AG09319 (cell line): ENCODE measurements at places on chromosomes 1 and 21.
A peak's percentile ranks its signal among the peaks of the same experiment; 100 is the strongest.

DNA sequence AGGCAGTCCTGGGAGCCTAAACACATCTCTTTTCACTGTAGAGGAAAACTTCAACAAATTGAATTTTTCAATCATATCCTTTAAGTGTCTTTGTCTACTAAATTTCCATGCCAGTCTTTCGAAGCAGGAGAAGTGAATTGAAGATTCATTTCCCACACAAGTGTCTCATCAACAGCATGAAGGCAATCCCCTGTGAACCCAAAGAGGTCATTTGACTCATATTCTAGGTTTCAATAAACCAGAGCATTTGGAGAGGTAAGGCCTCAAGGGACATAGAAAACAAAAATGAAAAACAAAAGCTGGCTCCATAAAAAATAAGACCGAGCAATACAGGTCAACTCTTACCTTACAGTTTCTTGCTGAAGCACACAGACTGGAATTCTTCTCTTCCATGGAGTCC lies 94.1 kb upstream of the ATP1B1 start:
- no peak for DNase-seq

GRCh38 chr1:94014635-94015488 lies 105.6 kb upstream of the GCLM start:
- no peak for DNase-seq

DNA sequence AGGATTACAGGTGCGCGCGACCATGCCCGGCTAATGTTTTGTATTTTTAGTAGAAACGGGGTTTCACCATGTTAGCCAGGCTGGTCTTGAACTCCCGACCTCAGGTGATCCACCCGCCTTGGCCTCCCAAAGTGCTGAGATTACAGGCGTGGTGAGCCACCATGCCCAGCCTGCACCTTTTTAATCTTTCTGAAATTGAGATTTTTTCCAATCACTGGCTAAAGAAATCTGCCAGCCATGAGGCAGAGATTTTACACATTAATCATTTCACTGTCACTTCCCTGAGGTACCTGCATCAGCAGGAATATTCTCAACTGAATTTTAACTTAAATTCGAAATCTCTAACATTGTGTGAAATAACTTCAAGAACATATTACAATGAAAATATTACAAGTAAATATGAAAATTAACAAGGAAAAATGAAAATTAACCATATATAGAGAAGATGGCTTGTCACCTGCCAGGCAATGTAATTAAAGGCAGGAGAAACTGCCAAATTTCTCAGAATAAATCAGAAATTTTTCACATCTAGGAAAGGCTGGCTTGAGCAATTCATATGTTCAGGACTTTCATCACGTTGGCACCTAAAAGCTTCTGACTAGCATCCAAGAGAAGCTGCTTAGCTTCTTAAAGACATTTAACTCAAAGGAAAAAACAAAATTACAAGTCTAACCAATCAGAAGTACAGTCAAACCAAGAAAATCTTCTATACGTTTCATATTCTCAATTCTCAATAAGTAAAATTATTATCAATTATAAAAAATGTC lies 5.9 kb downstream of the ANKRD13C start:
- no peak for DNase-seq

DNA sequence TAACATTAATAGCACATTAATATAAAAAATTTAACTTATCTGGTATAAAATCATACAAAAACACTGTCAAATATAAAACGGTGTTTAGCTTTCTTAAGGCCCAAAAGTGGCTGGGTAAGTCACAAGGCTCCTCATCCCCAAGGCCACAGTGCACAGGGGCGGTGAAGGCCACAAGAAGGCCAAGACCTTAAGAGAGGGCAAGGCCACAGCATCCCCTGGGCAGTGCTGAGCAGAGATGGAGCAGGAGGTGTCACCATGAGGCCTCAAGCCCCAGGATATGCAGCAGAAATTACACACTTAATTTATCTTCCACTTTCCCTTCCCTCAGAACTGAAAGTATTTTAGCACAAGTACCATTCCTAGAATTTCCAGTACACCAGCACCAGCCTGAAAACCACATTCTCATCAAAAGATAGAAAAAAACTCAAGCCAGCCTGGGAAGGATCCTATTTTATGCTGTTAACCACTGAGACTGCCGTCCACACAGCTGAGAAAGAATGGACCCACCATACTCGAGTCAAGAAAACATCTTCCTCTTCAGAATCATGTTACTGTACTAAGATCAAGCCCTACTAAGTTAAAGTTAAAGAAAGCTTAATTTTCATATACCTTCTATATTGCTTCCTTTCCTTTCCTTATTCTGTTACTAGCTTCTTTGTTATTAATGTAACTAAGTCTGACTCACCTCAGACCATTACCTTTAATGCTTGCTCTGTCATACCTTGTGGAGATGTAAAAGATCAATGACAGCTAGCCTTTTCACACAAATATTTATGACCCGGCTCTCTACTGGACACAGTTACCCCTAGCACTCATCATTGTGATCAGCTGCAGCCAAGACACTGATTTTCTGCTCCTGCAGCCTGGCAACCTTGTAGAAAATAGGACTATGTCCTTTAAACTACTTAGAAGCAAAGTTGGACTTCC lies 26.4 kb upstream of the FMO1 start:
- DNase-seq: no peak

GRCh38 chr1:159010391-159010790 lies 684 bp downstream of the IFI16 start:
- DNase-seq: no peak

DNA sequence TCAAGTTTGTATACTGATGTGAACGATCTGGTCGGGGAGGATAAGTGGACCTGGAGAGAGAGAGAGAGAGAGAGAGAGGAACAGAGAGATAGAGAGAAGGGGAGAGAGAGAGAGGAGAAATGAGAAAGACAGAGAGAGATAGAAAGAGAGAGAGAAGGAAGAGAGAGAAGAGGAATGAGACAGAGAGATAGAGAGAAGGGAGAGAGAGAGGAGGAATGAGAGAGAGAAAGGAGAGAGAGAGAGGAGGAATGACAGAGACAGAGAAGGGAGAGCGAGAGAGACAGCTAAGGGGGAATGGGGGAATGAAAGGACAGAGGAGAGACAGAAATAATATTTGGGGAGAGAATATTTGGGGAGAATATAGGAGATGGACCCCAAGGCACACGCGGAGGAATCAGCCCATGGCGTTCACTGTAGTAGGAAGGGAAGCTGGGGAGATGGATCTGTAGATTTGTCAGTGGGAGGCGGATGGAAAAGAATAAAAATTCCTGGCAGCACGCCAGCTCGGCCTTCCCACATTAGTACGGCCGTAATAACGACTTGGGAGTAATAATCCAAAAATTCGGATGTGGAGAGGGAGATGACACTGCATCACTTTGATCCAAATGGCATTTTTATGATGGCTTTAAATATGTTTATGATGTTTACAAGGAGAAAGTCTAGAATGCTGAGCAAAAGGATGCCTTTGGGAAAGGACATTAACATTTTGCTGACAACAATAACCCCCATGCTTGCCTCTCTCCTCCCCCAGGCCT lies 159.8 kb upstream of the KCNJ6 start:
- no peak for DNase-seq

DNA sequence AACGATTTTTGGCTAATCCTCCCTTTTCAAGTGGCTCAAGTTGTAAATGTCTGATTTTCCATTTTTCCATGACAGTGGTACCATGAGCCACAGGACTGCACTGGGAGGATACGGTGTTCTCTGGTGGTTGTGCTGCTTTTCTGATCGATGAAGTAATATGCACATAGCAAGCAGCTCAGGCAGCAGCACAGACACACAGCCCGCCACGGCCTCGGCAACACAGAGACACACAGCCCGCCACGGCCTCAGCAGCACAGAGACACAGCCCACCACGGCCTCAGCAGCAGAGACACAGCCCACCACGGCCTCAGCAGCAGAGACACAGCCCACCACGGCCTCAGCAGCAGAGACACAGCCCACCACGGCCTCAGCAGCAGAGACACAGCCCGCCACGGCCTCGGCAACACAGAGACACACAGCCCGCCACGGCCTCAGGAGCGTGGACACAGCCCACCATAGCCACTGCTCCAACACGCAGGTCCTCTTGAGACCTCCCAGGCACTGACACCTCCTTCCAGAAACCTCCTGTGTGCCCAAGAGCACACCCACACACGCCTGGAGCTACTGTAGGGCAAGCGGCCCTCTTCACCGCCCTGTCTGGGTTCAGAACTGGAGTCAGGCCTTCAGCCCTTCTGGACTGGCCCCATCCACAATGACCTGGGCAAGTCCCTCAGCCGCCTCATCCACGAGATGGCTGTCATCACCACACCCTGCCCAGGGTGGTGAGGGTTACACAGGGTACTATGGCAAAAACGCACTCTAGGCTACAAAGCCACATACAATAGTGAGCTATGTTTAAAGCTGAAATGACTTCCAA lies 10.4 kb downstream of the PTTG1IP start:
- no peak for DNase-seq

- DNase-seq: peak; percentile 54
Observed at GRCh38 chr1:67853704-67854103, 20.4 kb upstream of the GNG12 start.

DNA sequence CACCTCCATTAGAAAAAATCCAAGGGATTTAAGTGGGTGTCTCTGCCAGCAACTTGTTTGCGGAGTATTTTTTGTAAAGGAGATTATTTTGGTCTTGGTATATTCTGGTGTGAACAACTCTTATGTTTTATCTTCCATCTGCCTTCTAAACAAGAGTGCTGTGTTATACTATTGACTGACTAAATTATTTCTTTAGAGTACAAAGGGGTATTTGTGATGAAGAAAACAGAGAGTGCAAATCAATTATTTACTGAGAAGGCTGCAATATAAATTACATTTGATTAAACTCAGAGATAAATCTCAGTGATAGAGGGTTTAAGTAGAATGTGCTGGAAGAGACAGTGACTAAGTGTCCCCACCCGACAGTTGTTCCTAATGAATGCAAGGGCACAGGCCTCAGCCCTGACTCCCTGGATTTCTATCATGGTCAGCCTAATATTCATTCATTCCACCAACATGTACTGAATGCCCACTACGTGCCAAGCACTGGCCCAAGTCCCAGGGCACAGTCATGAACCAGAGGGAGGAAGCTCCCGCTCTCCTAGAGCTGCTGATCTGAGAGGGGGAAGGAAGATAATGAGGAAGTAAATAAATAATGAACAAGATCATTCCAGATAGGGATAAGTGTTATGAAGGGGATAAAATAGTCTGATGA lies 196.9 kb upstream of the C8B start:
- DNase-seq: no peak
